ENCODE measurements at places on chromosomes 1 and 21. TPM values are rescaled to one million over a fixed set of nuclear protein-coding genes. Genes with fewer than 3 reads are reported as not detected.

KDM1A gene
- 110 TPM for total RNA-seq

FAM78B gene
- 0.15 TPM for total RNA-seq

TFAP2E gene
- total RNA-seq: 0.56 TPM

LAMC2 gene
- total RNA-seq: not detected

KRTAP19-1 gene
- not detected for total RNA-seq

PLXNA2 gene
- not detected for total RNA-seq

KIF21B gene
- total RNA-seq: 0.22 TPM

TARDBP gene
- total RNA-seq: 98.8 TPM

LCK gene
- total RNA-seq: 26.1 TPM

IGSF9 gene
- not detected for total RNA-seq

OR2AJ1 gene
- total RNA-seq: not detected

TSACC gene
- total RNA-seq: 4.5 TPM

ERRFI1 gene
- not detected for total RNA-seq

CD53 gene
- 101 TPM for total RNA-seq

OLIG2 gene
- total RNA-seq: not detected

PSRC1 gene
- 6.3 TPM for total RNA-seq

F11R gene
- 6.5 TPM for total RNA-seq

MPL gene
- total RNA-seq: not detected

CD2 gene
- total RNA-seq: not detected

APOBEC4 gene
- total RNA-seq: not detected

CRNN gene
- not detected for total RNA-seq

LTN1 gene
- 48.9 TPM for total RNA-seq

NUDT4B gene
- not detected for total RNA-seq

BRINP2 gene
- not detected for total RNA-seq

MIXL1 gene
- 20.8 TPM for total RNA-seq

LORICRIN gene
- total RNA-seq: not detected

ANKRD65 gene
- total RNA-seq: not detected

TIE1 gene
- not detected for total RNA-seq

KCNT2 gene
- total RNA-seq: not detected

CNN3 gene
- not detected for total RNA-seq

S100A7A gene
- total RNA-seq: not detected

CLDN17 gene
- total RNA-seq: not detected

CKS1B gene
- 110 TPM for total RNA-seq

FAM177B gene
- not detected for total RNA-seq

PROK1 gene
- not detected for total RNA-seq

ASAP3 gene
- total RNA-seq: 0.60 TPM

RPTN gene
- total RNA-seq: not detected

CASQ2 gene
- not detected for total RNA-seq

KRTAP19-8 gene
- total RNA-seq: not detected

GRIK3 gene
- not detected for total RNA-seq

PCAT6 gene
- not detected for total RNA-seq

THEM5 gene
- not detected for total RNA-seq

DNAJC28 gene
- 0.25 TPM for total RNA-seq

MATN1 gene
- total RNA-seq: 0.19 TPM

UBL4B gene
- 0.47 TPM for total RNA-seq

PHC2 gene
- 54.3 TPM for total RNA-seq

PPM1J gene
- not detected for total RNA-seq

BSND gene
- not detected for total RNA-seq

IVL gene
- not detected for total RNA-seq

NPPA gene
- total RNA-seq: not detected

KIAA0040 gene
- total RNA-seq: 86.6 TPM

ZFYVE9 gene
- total RNA-seq: 2.2 TPM

All from Karpas-422 (cell line).